ENCODE measurements at places on chromosomes 12 and 14. TPM values are rescaled to one million over a fixed set of nuclear protein-coding genes. Genes with fewer than 3 reads are reported as not detected.
A peak's percentile ranks its signal among the peaks of the same experiment; 100 is the strongest.

GRCh38 chr14:60651086-60651795 is 2.0 kb upstream of the SIX1 start:
- no peak overlapping the region for H3K27ac ChIP-seq
- no peak for DNase-seq
- H3K36me3 ChIP-seq: no peaks in the 10 kb centered on the region
- H3K27me3 ChIP-seq: peaks cover 10% of the 10 kb centered on the region
- H3K4me1 ChIP-seq: peaks cover 23% of the 10 kb centered on the region

DNA sequence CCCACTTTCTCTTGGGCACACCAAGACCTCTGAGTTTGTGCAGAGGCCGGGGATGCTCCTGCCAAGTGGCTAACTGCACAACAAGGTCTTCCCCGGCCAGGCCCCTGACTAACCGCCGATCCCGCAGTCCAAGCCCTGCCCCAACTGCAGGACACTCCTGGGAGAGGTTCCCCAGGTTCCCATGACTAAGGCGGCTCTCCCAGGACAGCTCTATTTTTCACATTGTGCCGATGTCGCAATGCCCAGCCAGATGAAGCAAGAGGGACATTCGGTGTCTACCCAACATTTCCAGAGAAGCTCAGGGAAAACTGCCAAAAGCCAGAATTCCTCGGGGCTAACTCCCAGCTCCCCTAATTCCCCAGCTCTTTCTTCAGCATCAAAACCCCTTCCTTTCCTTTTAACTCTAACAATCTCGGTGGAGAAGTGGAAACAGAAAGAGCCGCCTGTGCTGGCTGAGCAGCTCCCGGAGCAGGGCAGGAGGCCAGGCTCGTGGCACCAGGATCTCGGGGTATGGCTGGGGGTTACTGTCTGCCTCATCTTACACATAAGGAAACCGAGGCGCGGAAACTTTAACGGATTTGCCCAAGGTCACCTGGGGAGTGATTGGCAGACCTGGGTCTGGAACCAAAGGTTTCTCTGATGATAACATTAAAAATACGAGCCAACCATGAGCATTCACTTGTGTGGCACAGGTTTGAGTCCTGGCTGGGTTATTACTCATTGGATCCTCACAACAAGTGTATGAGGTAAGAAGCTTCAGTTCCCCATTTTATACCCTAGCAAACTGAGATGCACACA is 318.2 kb downstream of the BCL11B start:
- DNase-seq: no peak
- H3K4me3 ChIP-seq: no peak overlapping the region
- H3K4me1 ChIP-seq: no peaks in the 10 kb centered on the region
- H3K27ac ChIP-seq: no peak overlapping the region

- no peak for DNase-seq
- H3K27me3 ChIP-seq: no peaks in the 10 kb centered on the region
- H3K27ac ChIP-seq: no peak overlapping the region
- H3K36me3 ChIP-seq: no peaks in the 10 kb centered on the region
- H3K4me3 ChIP-seq: no peak overlapping the region
- H3K4me1 ChIP-seq: no peaks in the 10 kb centered on the region
Observed at GRCh38 chr14:64005822-64006221, 153.0 kb downstream of the SYNE2 start.

GRCh38 chr14:95190857-95191256 is 33.5 kb upstream of the DICER1 start:
- H3K4me3 ChIP-seq: no peak overlapping the region
- H3K4me1 ChIP-seq: no peaks in the 10 kb centered on the region
- H3K27ac ChIP-seq: no peak overlapping the region
- no peaks in the 10 kb centered on the region for H3K36me3 ChIP-seq
- H3K27me3 ChIP-seq: no peaks in the 10 kb centered on the region
- no peak for DNase-seq

DNA sequence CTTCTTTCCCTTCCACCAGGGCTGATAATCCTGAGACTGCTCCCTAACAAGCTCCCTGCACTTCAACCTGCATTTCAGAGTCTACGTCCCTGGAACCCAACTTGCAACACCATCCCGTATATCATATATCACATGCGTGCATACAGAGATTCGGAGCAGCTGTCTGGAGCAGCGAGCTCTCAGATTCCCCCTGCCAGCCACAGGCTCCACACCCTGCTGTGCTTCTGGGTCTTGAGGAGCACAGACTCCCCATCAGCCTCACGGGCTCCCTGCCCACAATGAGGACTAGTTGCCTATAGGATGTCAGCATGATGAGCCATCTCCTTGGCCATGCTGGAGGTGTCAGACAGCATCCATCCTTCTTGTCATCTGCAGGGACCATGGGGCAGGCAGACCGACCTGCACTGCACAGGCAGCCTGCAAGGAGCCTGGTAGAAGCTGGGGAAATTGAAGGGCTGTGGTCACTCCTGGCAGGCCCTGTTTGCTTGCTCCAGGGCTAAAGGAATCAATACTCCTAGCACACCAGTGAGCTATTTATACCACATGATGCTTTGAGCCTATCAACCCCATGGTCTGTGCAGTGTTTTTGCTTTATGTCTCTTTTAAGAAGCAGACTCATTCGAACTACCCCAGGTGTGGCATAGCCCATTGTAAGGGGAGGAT is 19.6 kb upstream of the HDAC7 start:
- no peak overlapping the region for H3K4me3 ChIP-seq
- no peak overlapping the region for H3K27ac ChIP-seq

DNA sequence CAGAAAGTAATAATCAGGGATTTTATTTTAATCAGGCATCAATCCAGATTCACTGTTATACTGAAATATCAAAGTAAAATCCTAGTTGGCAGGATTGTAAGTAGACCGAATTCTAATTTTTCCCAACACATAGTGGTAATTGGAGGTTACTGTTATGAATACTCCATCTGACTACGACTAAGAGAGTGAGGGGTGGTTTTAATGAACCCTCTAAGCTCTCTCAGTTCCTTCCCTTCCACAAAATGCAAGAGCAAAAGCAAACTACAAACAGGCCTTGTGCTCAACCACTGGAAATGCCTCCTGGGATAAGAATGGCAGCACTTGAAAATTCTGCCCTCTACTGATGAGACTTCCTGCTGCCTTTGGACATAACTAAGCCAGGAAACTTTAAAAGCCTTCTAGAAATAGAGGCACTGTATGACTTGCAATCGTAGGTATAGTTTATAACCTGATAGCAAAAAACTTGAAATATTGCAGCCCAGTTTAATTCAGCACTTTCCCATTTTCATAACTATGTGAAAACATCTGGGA is 184.8 kb downstream of the SLC16A7 start:
- H3K4me3 ChIP-seq: no peak overlapping the region
- peaks cover 6% of the 10 kb centered on the region for H3K36me3 ChIP-seq
- H3K27ac ChIP-seq: no peak overlapping the region
- H3K4me1 ChIP-seq: no peaks in the 10 kb centered on the region

GRCh38 chr12:68480526-68480925 is 130.2 kb upstream of the RAP1B start:
- peaks cover 27% of the 10 kb centered on the region for H3K4me1 ChIP-seq
- no peaks in the 10 kb centered on the region for H3K36me3 ChIP-seq
- no peak for DNase-seq
- no peaks in the 10 kb centered on the region for H3K27me3 ChIP-seq
- H3K4me3 ChIP-seq: no peak overlapping the region

GRCh38 chr14:76056128-76056527 is 70.6 kb downstream of the IFT43 start:
- H3K36me3 ChIP-seq: peaks cover 11% of the 10 kb centered on the region
- H3K27ac ChIP-seq: no peak overlapping the region
- no peaks in the 10 kb centered on the region for H3K4me1 ChIP-seq
- no peak overlapping the region for H3K4me3 ChIP-seq
- no peak for DNase-seq

DNA sequence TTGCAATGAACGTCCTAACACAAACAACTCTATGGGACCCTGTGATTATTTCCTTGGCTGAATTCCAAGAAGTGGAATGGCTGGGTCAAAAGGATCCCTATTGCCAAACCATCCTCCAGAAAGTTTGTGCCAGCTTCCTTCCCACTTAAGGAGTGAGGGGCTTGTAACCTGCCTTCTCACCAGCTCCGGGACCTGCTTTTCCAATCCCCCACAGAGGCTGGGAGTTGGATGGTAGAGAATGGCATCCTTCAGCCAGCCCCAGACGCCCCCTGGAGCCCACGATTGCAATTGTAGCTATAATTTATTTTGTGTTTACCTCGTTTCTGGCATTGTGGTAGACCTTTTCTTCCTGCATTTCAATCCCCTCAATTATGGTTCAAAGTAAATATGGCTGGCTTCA is 9.7 kb upstream of the ZDHHC22 start:
- no peak overlapping the region for H3K4me3 ChIP-seq
- H3K27me3 ChIP-seq: peaks cover 9% of the 10 kb centered on the region
- no peaks in the 10 kb centered on the region for H3K36me3 ChIP-seq
- H3K4me1 ChIP-seq: no peaks in the 10 kb centered on the region
- DNase-seq: no peak

GRCh38 chr12:122951979-122952892 is 14.0 kb downstream of the ABCB9 start:
- no peaks in the 10 kb centered on the region for H3K36me3 ChIP-seq
- no peaks in the 10 kb centered on the region for H3K27me3 ChIP-seq
- peak; percentile 54 for DNase-seq
- peaks cover under 1% of the 10 kb centered on the region for H3K4me1 ChIP-seq

DNA sequence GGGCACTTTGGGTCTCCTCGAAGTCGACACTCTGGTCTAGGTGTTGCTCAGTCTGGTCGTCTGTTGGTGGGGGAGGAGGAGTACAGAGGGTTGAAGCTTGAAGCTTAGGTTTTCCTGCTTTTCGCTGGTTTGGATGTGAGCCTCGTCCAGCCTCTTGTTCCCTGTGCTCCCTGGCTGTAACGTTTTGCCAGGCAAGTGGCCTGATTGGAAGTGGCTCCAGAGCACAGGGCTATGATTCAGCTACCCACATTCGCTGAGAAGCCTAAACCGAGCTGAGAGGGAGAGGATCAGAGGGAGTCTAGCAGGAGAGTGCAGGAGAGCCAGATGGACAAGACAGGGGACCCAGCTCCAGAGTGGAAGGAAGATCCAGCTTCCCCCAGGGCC is 6.1 kb downstream of the HOXC10 start:
- no peak for DNase-seq
- no peak overlapping the region for H3K4me3 ChIP-seq
- peaks cover 89% of the 10 kb centered on the region for H3K27me3 ChIP-seq
- H3K4me1 ChIP-seq: peaks cover 11% of the 10 kb centered on the region
- H3K27ac ChIP-seq: no peak overlapping the region

GRCh38 chr14:68879321-68879781 is 86.5 kb upstream of the ZFP36L1 start:
- H3K27me3 ChIP-seq: no peaks in the 10 kb centered on the region
- H3K4me3 ChIP-seq: no peak overlapping the region
- H3K4me1 ChIP-seq: no peaks in the 10 kb centered on the region
- peaks cover 73% of the 10 kb centered on the region for H3K36me3 ChIP-seq
- no peak for DNase-seq
- H3K27ac ChIP-seq: no peak overlapping the region

- H3K4me1 ChIP-seq: no peaks in the 10 kb centered on the region
- H3K36me3 ChIP-seq: no peaks in the 10 kb centered on the region
- no peak for DNase-seq
- H3K27me3 ChIP-seq: no peaks in the 10 kb centered on the region
- no peak overlapping the region for H3K4me3 ChIP-seq
Observed at GRCh38 chr12:25806271-25806670, 152.2 kb upstream of the RASSF8 start.

- H3K36me3 ChIP-seq: no peaks in the 10 kb centered on the region
- no peak overlapping the region for H3K4me3 ChIP-seq
- no peaks in the 10 kb centered on the region for H3K27me3 ChIP-seq
- H3K4me1 ChIP-seq: no peaks in the 10 kb centered on the region
- no peak for DNase-seq
Observed at GRCh38 chr14:59308673-59309072, 120.2 kb downstream of the DAAM1 start.

GRCh38 chr12:13945236-13945635 is 36.2 kb downstream of the GRIN2B start:
- H3K4me1 ChIP-seq: no peaks in the 10 kb centered on the region
- no peaks in the 10 kb centered on the region for H3K36me3 ChIP-seq
- H3K4me3 ChIP-seq: no peak overlapping the region
- H3K27ac ChIP-seq: no peak overlapping the region

GRCh38 chr14:70422538-70422937 is 5.6 kb upstream of the SYNJ2BP start:
- no peak overlapping the region for H3K27ac ChIP-seq
- H3K36me3 ChIP-seq: no peaks in the 10 kb centered on the region
- H3K4me1 ChIP-seq: no peaks in the 10 kb centered on the region
- H3K4me3 ChIP-seq: no peak overlapping the region
- DNase-seq: no peak
- H3K27me3 ChIP-seq: no peaks in the 10 kb centered on the region

DNA sequence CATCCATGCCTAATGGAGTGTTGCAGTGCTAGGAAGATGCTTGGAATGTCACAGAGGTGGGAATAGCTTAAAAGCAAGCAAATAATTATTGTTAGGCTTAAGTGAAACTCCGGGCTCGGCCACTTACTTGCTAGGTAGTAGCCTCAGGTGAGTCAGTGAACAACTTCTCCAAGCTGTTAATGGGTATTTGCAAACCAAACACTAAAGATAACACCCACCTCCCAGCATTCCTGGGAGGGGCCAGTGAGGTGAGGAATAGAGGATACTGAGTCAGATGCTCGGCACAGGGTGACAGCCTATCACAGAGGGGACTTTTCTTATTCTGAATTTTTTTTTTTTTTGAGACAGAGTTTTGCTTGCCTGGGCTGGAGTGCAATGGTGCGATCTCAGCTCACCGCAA is 151.2 kb upstream of the RFLNA start:
- no peak overlapping the region for H3K27ac ChIP-seq
- H3K4me3 ChIP-seq: no peak overlapping the region
- no peaks in the 10 kb centered on the region for H3K27me3 ChIP-seq

GRCh38 chr12:96578526-96579125 is 89.2 kb downstream of the CFAP54 start:
- no peak overlapping the region for H3K27ac ChIP-seq
- no peaks in the 10 kb centered on the region for H3K36me3 ChIP-seq
- no peaks in the 10 kb centered on the region for H3K4me1 ChIP-seq
- no peak overlapping the region for H3K4me3 ChIP-seq
- DNase-seq: peak; percentile 62
- no peaks in the 10 kb centered on the region for H3K27me3 ChIP-seq

DNA sequence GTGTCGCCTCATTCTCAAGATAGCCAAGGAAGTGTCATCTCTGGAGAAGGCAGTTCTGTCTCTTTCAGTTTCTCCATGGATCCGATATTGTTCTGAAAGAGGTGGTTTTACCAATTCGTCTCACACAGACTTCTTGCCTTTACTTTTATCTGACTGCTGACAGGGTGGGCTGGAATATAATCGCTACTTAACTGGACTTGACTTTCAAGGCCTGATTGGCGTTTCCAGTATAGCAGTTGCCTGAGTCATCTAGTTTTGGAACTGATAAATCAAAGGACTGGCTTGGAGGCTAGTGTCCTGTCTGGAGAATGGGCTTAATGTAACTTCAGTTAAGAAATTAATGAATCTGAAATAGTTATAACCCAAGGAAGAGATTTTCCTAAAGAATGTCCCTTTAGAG is 21.6 kb downstream of the PRKCH start:
- peaks cover 92% of the 10 kb centered on the region for H3K4me1 ChIP-seq
- no peaks in the 10 kb centered on the region for H3K27me3 ChIP-seq
- no peak for DNase-seq
- peak overlapping the region; percentile 76 for H3K27ac ChIP-seq
- H3K4me3 ChIP-seq: peak overlapping the region; percentile 28
- H3K36me3 ChIP-seq: no peaks in the 10 kb centered on the region

Gene PTPRO
- 6.7 TPM for total RNA-seq

Gene TAS2R19
- 4.9 TPM for total RNA-seq

Gene SMCO3
- total RNA-seq: not detected

Gene LAG3
- total RNA-seq: 0.64 TPM

Gene GPRC5D
- total RNA-seq: 0.29 TPM

Gene IFT81
- 1.3 TPM for total RNA-seq

Gene DACT1
- 12.1 TPM for total RNA-seq

Gene PTPRQ
- total RNA-seq: not detected

All from naive thymus-derived CD4-positive, alpha-beta T cell (primary cell).